Activated CD8-positive, alpha-beta memory T cell treated with anti-CD3 and anti-CD28 coated beads, Interleukin-2, amount 10 ng/mL, durations not matched to agents 7 days and 5 days (primary cell): ENCODE measurements at places on chromosomes 13 and 19. TPM values are rescaled to one million over a fixed set of nuclear protein-coding genes. Genes with fewer than 3 reads are reported as not detected.

- DNase-seq = no peak
These were observed 48.4 kb downstream of the KCTD12 start for GRCh38 chr13:76837801-76838200.

ZNF100 gene
- 22.3 TPM for total RNA-seq

DNA sequence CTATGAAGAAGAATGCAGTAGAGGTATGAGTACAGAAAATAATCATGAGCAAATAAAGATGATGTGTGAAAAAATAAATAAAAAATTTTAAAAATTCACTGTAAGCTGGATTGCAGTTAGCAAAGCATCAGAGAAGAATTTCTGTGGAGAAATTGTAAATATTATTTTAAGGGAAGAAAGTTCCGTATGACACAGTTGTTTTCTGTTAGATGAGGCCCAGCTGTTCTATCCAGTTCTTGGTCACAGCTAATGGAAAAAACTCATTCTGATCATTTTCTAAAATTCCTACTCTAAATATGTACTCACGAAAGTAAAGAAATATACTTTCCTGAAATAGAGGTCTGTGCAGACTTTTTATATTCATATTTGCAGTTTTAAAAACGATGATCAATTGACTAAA, 578.8 kb downstream of the DCT start:
- DNase-seq = no peak

- no peak for DNase-seq
These were observed 200.6 kb downstream of the LHFPL6 start for GRCh38 chr13:39402221-39402970.

- no peak for DNase-seq
These were observed 10.2 kb downstream of the RSPH6A start for GRCh38 chr19:45804959-45805230.

- DNase-seq = no peak
These were observed 51.1 kb downstream of the TNFRSF19 start for GRCh38 chr13:23621316-23621645.

STXBP2 gene
- 158 TPM for total RNA-seq

- DNase-seq = no peak
These were observed 426.8 kb upstream of the SLITRK5 start for GRCh38 chr13:87244256-87244890.

PIBF1 gene
- 15.6 TPM for total RNA-seq

DNA sequence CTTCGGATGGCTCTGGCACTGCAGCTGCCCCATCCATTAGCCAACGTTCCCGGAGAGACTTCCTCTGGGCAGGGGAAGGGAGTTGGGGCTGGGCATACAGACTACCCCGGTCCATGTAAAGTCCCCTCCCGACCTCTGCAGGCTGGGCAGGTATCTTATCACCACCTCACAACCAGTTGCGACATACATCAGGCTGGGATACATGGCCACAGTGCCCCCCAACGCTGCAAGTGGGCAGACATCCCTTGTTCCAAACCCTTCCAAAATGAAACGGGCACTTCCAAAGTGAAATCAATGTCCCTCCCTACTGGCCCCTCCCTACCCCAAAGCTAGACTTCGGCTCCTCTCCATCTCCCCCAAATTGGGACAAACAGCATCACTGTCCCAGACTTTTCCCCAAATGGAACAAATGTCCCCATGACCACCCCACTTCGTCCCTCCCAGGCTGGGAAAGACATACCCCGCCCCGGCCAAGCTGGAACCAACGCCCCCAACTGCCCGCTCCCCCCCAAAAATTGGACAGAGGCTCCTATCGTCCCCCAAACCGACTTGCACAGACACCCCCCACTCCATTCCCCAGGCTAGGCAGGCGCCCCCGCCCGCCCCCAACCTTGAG, 5.0 kb downstream of the PALM3 start:
- DNase-seq = no peak

CCDC70 gene
- total RNA-seq = not detected

DNA sequence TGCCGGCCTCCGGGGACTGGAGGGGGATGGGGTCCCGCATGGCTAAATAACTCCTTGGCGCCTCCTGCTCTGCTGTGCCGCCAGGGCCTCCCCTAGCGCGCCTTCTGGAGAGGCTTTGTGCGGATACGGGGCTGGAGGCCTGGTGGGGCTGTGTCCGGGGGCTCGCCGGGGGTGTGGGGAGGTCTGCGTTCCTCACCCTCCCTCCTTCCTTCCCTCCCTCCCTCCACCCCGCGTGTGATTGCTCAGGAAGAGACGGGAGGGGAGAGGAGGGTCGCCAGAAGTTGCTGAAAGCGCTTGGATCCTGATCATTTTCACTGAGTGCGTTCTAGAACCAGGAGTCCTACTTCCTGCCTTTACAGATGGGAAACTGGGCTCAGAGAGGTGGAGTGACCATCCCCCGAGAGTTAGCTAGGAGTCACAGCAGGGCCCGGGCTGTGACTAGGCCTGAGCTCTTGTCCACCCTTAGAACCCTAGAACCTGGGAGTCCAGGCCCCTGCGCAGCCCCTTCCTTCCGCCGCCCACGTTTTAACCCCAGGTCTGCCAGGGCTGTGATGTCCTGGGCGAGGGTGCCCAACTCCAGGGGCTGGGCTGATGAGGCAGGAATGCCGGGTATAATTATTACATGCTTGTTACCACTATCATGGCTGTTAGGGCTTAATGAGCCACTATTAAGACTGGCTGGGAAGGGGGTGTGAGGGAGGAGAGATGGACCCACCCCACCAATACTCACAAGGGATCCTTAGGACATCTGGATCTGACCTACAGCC, 782 bp upstream of the JUND start:
- DNase-seq = peak; percentile 65

DNA sequence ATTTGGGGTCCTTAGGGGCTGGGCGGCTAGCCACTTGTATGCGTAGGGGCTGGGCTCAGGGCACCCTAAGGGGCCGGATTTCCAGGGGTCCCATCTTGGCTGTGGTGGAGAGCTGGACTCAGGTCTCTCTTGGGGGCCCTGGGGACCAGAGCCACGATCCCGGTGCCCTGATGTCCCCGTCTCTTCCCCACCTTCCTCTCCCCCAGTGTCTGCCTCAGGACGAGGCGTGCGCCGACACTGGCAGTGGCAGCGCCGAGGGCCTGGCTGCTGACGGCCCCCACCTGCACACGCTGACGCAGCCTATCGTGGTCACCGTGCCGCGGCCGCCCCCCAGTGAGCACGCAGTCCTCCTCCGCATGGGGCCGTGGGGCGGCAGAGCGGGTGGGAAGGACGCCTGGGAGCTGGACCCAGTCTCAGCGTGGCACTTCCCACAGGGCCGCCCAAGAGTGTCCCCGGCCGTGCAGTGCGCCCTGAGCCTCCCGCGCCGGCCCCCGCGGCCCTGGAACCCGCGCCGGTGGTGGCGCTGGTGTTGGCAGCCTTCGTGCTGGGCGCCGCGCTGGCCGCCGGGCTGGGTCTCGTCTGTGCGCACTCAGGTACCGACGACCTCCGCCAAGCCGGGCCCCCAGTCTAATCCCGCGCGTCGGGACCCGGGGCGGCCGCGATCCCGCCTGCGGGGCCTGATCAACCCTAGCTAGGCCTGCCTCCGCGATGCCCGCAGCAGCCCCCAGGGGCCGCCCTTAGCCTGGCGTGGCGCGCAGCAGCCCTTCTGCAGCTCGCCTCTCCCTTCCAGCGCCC, 2.7 kb upstream of the SNAPC2 start:
- DNase-seq = peak; percentile 70

- DNase-seq = peak; percentile 80
These were observed at the start of gene FXYD5 for GRCh38 chr19:35154525-35155406. TSS of gene FXYD5 (plus strand) at chr19:35154735. CDS start at chr19:35155551, 816 bp downstream.

OR7A5 gene
- total RNA-seq = not detected

DNA sequence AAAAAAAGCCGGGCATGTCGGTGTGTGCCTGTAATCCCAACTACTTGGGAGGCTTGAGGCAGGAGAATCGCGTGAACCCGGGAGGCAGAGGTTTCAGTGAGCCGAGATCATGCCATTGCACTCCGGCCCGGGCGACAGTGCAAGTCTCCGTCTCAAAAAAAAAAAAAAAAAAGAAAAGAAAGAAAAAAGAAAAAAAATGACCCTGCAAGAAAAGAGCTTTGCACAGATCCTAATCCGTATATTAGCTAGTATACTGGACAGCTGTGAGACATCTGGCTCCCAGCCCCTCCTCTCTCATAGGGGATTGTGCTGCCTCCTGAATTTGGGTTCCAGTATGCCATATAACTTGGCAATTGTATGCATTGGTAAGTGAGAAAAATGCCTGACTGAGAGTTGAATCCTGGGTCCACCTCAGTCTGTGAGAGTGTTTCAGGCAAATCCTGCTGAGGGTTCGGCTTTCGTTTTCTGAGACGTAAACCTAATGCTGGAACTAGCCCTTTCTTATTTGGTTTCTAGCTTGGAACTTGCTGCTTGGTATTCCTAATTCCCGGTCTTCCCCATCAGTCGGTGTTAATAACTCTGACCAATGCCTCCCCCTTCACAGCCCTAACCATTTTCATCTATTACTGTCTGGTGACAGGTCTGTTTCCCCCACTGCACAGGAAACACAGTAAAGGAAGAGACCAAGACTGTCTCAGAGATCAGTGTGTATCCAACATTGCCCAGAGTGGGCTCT, 1.3 kb upstream of the AKT2 start:
- DNase-seq = no peak

- DNase-seq = no peak
These were observed 2.8 kb downstream of the GRK1 start for GRCh38 chr13:113669755-113670341.

GRCh38 chr19:41853344-41853743, 6.7 kb upstream of the RPS19 start:
- no peak for DNase-seq

- DNase-seq = no peak
These were observed 74.6 kb downstream of the GNG7 start for GRCh38 chr19:2627855-2628254.

- no peak for DNase-seq
These were observed 5.7 kb upstream of the THSD1 start for GRCh38 chr13:52411629-52412028.

C19orf73 gene
- 1.6 TPM for total RNA-seq
